Pancreas (tissue), 10 donors: ENCODE measurements at places on chromosomes 7 and 10. TPM values are rescaled to one million over a fixed set of nuclear protein-coding genes. Genes with fewer than 3 reads are reported as not detected.

DNA sequence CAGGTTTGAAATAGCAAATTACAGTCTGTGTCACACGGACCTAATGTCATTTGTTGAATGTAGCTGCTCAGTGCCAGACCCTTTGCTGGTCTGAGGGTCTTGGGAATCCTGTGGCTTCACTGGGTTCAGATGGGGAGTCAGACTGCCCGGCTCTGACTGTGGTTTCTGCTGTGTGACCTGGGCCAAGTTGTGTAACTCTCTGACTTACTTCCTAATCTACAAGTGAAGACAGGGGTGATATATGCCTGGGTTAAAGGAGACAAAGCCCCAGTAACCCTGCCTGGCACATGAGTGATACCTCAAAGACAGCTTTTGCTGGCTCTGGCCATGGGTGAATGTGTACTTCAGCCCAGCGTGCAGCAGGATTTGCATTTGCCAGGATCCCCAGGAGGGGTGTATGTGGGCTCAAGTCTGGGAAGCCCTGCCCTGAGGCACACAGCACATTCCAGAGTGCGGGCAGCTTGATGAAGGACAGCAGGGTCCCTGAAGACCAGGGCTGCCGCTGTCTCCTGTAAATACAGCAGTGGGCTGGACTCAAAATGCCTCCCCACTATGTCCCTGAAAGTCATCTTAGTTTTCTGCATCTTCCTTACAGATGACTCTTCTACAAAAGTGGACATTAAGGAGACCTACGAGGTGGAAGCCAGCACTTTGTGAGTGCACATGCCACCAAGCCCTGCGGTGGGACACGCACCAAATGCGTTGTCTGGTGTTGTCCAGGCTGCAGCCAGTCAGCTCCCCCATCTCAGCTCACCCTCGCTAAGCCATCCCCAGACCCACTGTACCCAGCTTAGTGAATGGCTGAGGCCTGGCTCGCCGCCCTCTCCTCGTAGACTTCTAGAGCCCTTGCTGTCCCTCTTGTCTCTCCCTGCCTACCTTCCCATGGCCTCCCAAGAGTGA, 16.4 kb downstream of the NACAD start:
- peaks cover 5% of the 10 kb centered on the region for H3K36me3 ChIP-seq
- DNase-seq = no peak
- H3K4me3 ChIP-seq = no peak overlapping the region

DNA sequence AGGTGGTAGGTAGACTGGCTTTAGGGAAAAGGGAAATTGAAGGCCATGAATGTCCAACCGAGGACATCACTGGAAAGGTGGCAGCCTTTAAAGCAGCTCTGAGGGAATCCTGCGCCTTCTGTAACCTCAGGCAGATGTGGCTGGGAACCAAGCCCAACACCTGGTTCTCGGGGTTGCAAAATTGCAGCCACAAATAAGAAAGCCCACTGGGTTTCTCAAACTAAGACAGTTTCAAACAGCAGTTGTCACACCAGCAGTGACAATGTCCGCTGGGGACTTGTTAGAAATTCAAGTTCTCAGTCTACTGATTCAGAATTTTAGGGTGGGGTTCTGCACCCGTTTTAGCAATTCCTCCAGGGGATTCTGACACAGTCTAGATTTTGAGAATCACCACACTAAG, 42.7 kb upstream of the STEAP1B start:
- DNase-seq = no peak
- no peaks in the 10 kb centered on the region for H3K4me1 ChIP-seq
- no peaks in the 10 kb centered on the region for H3K27me3 ChIP-seq
- H3K27ac ChIP-seq = no peak overlapping the region
- no peak overlapping the region for H3K4me3 ChIP-seq

ACSM6 gene
- total RNA-seq = 3.6 TPM

- H3K27ac ChIP-seq = no peak overlapping the region
- no peaks in the 10 kb centered on the region for H3K27me3 ChIP-seq
- H3K4me3 ChIP-seq = no peak overlapping the region
- DNase-seq = no peak
- H3K36me3 ChIP-seq = no peaks in the 10 kb centered on the region
Observed at GRCh38 chr10:76766682-76767081, 870.9 kb downstream of the KCNMA1 start.

NKX2-3 gene
- 2.3 TPM for total RNA-seq

- H3K36me3 ChIP-seq = peaks cover 16% of the 10 kb centered on the region
- no peak overlapping the region for H3K4me3 ChIP-seq
- no peak for DNase-seq
- no peak overlapping the region for H3K27ac ChIP-seq
- no peaks in the 10 kb centered on the region for H3K27me3 ChIP-seq
- H3K4me1 ChIP-seq = no peaks in the 10 kb centered on the region
Observed at GRCh38 chr7:29955799-29956486, 33.7 kb downstream of the SCRN1 start.

STAMBPL1 gene
- 1.2 TPM for total RNA-seq

GRCh38 chr7:116194115-116194514, 16.2 kb upstream of the TES start:
- no peaks in the 10 kb centered on the region for H3K36me3 ChIP-seq
- H3K27ac ChIP-seq = no peak overlapping the region
- H3K27me3 ChIP-seq = no peaks in the 10 kb centered on the region
- H3K4me1 ChIP-seq = no peaks in the 10 kb centered on the region
- DNase-seq = no peak

- no peaks in the 10 kb centered on the region for H3K36me3 ChIP-seq
- no peak overlapping the region for H3K4me3 ChIP-seq
- H3K4me1 ChIP-seq = peaks cover 65% of the 10 kb centered on the region
- peak; percentile 93 for DNase-seq
Observed at GRCh38 chr7:98174334-98175259, 36.6 kb upstream of the BHLHA15 start.

DNA sequence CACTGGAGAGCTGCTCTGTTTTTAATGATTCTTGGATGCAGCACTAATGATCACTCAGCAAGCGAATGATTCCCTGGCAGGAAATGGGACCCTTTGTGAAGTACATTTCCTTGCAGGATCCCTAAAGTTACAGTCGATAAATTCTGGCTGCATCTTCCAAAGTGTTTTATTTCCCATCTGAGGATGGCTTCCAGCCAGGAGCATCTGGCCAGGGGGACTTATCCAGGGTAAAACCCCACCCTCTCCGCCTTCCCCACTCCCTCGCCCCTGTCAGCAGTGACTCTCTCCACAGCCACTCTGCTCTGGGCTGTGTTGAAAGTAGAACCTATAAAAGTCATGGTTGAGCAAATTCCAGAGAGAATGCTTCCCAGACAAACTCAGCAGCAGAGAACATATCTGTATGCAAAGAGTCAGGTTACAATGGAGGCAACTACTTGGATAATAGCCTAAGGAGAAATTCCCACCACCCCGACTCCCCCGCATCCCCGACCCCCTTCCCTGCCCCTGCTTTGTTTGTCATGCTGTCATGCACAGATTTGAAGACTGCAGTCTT, 111.0 kb upstream of the ANLN start:
- no peak overlapping the region for H3K4me3 ChIP-seq
- H3K27me3 ChIP-seq = no peaks in the 10 kb centered on the region
- peaks cover 3% of the 10 kb centered on the region for H3K4me1 ChIP-seq
- H3K27ac ChIP-seq = no peak overlapping the region

DNA sequence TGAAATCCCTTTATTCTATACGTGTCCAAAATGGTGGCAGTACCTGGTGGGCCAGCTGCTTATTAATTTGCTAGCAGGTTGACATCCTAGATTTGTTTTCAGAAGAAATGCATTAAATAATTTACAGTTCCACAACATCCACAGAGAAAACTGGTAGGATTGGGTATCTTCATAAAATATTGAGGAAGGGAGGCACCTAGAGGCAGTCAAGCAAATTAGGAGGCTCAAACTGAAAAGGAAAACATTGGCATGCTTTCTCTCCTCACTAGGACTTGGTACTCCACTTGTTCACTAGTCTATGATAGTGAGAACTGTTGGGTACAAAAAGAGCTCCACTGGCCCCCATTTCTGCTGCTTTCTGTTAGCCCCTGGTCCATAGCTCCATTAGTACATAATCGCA, 18.3 kb upstream of the LRGUK start:
- no peak overlapping the region for H3K4me3 ChIP-seq
- no peaks in the 10 kb centered on the region for H3K27me3 ChIP-seq
- DNase-seq = no peak
- H3K36me3 ChIP-seq = no peaks in the 10 kb centered on the region
- no peak overlapping the region for H3K27ac ChIP-seq
- no peaks in the 10 kb centered on the region for H3K4me1 ChIP-seq

VAX1 gene
- not detected for total RNA-seq

KIF5B gene
- total RNA-seq = 32.0 TPM

DNA sequence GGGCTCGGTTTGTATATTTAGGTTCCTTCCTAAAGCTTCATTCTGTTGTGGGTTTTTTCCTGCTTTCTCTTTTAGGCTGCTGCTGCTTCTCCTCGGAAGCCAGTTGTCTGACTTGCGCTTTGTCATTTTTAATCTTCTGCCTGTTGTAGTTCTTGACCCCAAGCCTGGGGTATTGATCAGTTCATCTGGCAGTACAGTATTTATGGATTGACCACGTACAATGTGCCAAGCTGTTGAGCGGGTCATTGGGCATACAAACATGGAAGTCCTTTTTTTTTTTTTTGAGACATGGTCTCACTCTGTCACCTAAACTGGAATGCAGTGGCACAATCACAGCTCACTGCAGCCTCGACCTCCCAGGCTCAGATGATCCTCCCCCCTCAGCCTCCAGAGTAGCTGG, 4.3 kb downstream of the PROSER2 start:
- no peak overlapping the region for H3K27ac ChIP-seq
- H3K36me3 ChIP-seq = no peaks in the 10 kb centered on the region
- no peak for DNase-seq
- peaks cover 16% of the 10 kb centered on the region for H3K4me1 ChIP-seq
- H3K4me3 ChIP-seq = no peak overlapping the region

CFAP70 gene
- 3.0 TPM for total RNA-seq

DNA sequence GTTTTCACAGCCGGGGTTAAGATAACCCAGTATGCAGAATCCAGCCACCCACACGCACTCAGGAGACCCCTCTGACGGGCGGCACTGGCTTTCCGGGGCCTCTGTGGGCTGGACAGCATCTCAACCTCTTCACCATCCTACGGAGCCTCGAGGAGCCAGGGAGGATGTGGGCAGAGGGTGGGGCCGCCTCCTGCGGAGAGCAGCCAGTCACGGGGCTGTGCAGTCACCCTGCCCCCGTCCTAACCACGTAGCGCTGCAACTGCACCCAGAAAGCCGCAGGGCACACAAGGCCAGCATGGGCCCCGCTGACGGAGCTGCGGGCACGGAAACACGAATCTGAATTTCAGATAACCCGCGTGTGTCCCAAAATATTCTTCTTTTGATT, 270.3 kb downstream of the ELFN1 start:
- peak overlapping the region; percentile 40 for H3K27ac ChIP-seq
- no peak overlapping the region for H3K4me3 ChIP-seq
- H3K4me1 ChIP-seq = no peaks in the 10 kb centered on the region
- H3K27me3 ChIP-seq = no peaks in the 10 kb centered on the region

GRCh38 chr7:14218338-14218737, 228.9 kb upstream of the ETV1 start:
- H3K4me3 ChIP-seq = no peak overlapping the region
- no peak overlapping the region for H3K27ac ChIP-seq
- no peak for DNase-seq
- no peaks in the 10 kb centered on the region for H3K27me3 ChIP-seq
- H3K4me1 ChIP-seq = peaks cover 5% of the 10 kb centered on the region

GRCh38 chr7:139667377-139667776, 110.4 kb downstream of the HIPK2 start:
- peaks cover 20% of the 10 kb centered on the region for H3K4me1 ChIP-seq
- DNase-seq = no peak
- H3K4me3 ChIP-seq = no peak overlapping the region

DNA sequence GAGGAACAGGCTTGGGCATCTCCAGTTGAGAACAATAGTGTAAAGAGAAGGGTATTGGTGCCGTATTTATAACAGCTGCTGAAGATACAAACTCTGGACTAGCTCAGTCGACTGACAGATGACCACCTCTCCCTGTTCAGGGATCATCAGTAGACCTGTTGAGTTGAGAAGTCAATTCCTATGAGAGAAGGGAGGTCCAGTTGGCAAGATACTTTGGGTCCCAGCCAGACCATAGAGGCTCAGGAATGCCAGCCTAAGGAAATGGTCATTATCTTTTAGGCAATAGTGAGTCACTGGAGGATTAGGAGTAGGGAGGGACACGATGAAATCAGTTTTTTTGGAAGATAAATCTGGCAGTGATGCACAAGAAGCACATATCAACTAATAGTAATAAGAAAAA, 202.9 kb downstream of the TRIL start:
- no peaks in the 10 kb centered on the region for H3K36me3 ChIP-seq
- H3K4me1 ChIP-seq = no peaks in the 10 kb centered on the region
- H3K27ac ChIP-seq = no peak overlapping the region
- H3K4me3 ChIP-seq = no peak overlapping the region
- H3K27me3 ChIP-seq = no peaks in the 10 kb centered on the region
- DNase-seq = no peak

- H3K27ac ChIP-seq = no peak overlapping the region
- H3K27me3 ChIP-seq = no peaks in the 10 kb centered on the region
- H3K4me1 ChIP-seq = peaks cover 22% of the 10 kb centered on the region
Observed at GRCh38 chr7:116734710-116735109, 62.7 kb downstream of the MET start.

CDCA7L gene
- 18.8 TPM for total RNA-seq

DNA sequence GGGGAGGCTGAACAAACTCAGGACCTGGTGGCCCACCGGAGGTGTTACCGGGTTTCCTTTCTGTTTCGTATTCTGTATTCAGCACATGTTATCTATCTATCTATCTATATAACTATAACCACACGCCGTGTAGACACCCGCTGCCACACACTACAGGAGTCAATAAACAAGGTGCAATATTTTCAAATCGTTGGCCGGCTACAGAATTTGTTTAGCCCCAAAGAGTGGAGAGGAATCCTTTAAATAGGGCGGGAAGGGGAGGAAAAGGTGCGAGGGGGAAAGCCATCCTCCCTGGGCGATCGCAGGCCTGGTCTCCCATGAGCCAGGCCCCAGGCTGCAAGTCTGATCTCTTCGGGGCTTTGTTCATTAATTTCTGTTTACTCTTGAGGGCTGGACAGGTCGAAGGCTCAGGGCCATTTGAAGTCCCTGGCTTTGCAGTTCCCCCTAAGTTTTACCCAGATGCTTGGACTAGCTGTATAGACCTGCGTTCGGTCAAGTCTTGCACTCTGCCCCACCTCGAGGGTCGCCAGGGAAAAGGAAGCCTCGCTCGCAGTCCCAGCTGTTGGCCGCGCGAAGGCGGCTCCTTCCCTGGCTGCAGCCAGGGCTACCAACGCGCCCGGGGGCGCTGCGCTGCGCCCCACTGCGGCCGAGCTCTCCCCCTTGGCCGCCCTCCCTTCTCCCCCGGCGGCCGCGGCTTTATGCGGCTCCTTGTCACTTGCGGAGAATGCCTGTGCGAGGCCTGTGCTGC, 3.8 kb downstream of the NKX2-3 start:
- H3K27ac ChIP-seq = no peak overlapping the region
- DNase-seq = no peak
- H3K4me3 ChIP-seq = peak overlapping the region; percentile 13
- peaks cover 5% of the 10 kb centered on the region for H3K4me1 ChIP-seq
- H3K27me3 ChIP-seq = peaks cover 8% of the 10 kb centered on the region

GRCh38 chr10:8369666-8370065, 315.2 kb downstream of the GATA3 start:
- H3K36me3 ChIP-seq = no peaks in the 10 kb centered on the region
- H3K4me3 ChIP-seq = no peak overlapping the region
- no peak overlapping the region for H3K27ac ChIP-seq
